ENCODE measurements at places on chromosomes 1 and 21. TPM values are rescaled to one million over a fixed set of nuclear protein-coding genes. Genes with fewer than 3 reads are reported as not detected.

Gene MMEL1
- total RNA-seq: not detected

DNA sequence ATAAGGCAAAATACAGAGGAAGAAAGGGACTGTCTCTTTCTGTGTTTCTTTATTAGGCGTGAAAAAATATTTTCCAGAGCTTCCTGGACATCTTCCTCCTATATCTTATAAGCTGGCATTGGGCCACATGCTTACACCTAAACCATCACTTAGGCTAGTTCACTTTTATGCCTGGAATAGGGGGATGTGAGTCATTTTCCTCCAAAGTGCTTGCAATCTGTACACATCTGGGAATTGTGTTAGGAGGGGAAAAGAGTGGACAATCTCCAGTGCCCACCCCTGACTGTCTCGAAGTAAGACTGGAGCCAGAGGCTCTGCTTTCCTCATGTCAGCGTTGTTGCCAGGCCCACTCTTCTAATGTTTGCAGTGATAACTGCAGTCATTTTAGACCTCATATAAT is 29.9 kb downstream of the GIPC2 start:
- no peak for DNase-seq

GRCh38 chr1:65209005-65209885 is 61.2 kb downstream of the AK4 start:
- DNase-seq: no peak

Gene NTNG1
- 2.6 TPM for total RNA-seq

GRCh38 chr1:8813991-8814390 is 3.4 kb downstream of the RERE start:
- no peak for DNase-seq

DNA sequence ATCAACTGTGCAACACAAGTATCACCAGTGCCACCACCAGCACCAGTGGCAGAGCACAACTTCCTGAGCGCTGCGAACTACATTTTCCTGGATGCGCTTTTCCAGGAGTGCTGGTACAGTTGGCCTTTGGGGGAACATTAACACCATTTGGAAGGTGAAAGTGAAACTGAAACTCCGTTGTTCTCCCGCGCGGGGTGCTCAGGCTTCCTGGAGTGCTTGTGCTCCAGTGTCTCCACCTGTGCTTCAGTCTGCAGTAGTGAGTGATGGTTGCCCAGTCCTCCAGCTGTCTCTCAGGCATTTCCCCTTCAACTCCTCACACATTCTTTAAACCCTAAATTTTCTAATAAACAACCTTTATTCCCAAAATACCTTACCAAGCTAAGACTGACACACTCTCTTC is 187.8 kb downstream of the LRRIQ3 start:
- DNase-seq: no peak

Gene MYOCOS
- total RNA-seq: not detected

DNA sequence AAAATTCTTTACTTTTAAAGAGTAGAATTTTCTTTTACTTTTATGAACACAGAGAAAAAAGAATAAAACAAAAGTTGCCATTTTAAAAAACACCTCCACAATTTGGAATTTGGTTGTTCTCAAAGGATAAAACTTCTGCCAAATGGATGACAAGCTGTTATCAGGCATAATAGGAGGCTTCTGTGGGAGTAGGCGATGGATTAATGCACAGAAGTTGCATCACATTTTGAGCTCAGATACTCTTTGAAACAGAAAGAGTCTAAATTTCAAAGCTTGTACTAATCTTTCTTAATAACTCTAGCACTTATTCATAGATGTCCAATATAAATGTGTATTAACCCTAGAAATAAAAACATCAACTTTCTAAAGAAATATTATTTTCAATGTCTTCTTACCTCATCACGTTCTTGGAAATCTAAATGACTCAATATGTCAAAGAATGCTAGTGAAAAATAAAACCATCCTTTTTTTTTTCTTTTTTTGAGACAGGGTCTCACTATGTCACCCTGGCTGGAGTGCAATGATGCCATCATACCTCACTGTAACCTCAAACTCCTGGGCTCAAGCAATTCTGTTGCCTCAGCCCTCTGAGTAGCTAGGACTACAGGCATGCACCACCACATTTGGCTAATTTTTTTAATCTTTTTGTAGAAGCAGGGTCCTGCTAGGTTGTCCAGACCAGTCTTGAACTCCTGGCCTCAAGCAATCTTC is 112.8 kb upstream of the USP25 start:
- no peak for DNase-seq

- DNase-seq: no peak
These were observed 45.8 kb upstream of the RCC2 start for GRCh38 chr1:17485281-17485680.

Gene BMP8B
- 0.63 TPM for total RNA-seq

Gene CR1L
- total RNA-seq: not detected

- no peak for DNase-seq
These were observed 147.0 kb downstream of the PLPP3 start for GRCh38 chr1:56432166-56432971.

- DNase-seq: no peak
These were observed 136.4 kb upstream of the DEPDC1 start for GRCh38 chr1:68633141-68633919.

GRCh38 chr1:21573971-21574465 is 64.8 kb downstream of the ALPL start:
- DNase-seq: peak; percentile 88

Gene SNIP1
- total RNA-seq: 4.4 TPM

GRCh38 chr1:22502202-22502601 is 50.6 kb downstream of the ZBTB40 start:
- DNase-seq: no peak

Gene CFHR1
- total RNA-seq: not detected

GRCh38 chr1:220556641-220557040 is 28.7 kb downstream of the MARK1 start:
- no peak for DNase-seq

DNA sequence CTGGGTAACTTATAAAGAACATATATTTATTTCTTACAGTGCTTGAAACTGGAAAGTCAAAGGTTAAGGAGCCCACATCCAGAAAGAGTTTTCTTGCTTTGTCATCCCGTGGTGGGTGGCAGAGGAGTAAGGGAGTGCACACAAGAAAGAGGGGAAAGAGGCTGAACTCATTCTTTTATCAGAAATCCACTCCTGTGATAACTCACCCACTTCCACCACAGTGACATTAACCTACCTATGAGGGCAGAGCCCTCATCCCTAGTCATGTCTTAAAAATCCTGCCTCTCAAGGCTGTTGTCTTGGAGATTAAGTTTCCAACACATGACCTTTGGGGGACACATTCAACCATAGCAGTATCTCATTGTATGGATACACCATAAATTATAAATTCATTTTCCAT is 32.5 kb upstream of the RGS4 start:
- DNase-seq: no peak

GRCh38 chr1:119008483-119009311 is 20.6 kb upstream of the TBX15 start:
- DNase-seq: peak; percentile 57

DNA sequence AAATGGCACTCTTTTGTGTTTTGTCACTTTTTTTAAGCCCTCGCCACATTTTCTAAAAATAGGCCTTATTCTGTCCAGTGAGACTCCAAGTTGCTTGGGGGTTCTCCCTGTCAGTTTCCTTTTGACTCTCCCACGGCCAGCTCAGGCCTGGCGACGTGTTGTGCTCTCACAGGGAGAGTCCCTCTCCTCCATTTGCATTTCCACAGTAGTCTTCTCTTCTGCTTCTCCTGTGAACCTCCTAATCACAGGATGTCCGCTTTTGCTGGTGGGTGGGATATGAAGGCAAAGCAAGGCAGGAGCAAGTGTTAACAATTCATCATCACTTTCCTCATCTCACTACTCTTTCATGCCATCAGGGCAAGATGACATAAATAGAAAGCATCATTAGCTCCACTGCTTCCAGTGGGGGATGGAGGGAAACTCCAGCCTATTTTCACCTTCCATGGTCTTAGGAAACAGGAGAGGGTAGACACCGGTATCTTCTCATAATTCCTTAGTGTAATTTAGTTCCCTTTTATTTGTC is 99.8 kb downstream of the INTS7 start:
- no peak for DNase-seq

DNA sequence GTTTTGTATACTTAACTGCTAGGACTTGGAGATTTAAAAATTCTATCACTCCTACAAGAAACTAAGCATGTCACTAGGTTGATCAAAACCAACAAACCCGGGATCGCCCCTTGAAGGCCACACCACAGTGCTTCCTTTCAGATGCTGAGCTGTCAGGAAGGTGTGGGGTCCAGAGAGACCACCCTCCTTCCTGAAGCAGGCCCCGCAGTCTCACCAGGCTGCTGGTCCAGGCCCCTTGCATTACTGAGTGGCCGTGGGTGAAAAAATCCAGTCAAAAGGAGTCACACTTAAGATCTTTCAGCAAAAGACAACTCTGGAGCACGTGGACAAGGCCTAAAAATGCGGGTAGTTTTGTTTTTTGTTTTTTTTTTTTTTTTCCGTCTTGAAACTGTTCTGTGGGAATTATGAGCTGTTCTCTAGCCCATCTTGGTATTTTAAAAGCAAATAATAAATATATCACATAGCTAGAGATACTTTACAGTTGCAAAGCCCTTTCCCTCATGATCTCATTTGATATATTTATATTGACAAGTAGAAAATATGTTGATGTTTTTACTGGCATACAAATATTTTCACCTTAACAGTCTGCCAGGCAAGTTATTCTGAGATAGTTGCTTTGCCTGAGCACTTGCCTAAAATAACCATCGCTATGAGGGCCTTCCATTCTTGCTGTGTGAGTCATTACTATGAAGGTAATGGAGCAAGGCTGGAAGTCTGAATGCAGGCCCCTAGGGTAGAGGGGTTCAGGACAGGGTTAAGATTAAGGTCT is 73.1 kb upstream of the EDEM3 start:
- no peak for DNase-seq

DNA sequence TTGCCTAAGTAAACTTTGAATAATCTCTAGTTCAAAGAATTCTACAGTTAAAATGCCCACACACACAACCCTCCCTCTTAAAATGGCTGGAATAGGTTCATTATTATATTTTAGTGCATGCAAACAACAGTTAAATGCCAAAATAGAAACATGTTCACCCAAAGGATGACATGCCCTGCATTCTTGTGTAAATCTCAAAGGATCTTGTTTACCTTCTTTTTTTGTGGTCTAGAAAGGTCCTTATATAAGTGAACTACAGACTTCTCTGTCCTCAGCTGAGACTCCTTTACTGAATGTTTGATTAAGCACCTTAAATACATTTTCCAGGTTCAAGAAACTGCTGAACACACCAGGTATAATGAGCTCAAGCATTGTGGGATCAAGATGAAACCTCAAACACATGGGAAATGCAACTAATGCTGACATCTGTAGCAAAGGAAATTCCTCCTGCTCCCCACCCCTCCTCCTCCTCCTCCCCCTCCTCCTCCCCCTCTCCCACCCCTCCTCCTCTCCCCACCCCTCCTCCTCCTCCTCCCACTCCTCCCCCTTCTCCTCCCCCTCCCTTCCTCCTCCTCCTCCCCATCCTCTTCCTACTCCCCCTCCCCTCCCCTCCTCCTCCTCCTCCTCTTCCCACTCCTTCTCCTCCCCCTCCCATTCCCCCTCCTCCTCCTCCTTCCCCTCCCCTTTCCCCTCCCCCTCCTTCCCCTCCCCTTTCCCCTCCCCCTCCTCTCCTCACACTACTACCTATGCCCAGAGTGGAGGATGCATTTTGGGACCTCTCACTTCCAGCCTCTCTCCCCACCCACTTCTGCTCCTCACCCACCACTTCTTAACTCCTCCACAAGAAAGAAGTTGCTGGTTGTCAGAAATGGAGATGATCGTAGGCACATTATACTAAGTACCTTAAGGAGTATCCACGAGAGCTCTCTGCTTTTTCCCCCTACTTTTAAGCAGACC is 233.9 kb downstream of the MRPL39 start:
- DNase-seq: no peak

DNA sequence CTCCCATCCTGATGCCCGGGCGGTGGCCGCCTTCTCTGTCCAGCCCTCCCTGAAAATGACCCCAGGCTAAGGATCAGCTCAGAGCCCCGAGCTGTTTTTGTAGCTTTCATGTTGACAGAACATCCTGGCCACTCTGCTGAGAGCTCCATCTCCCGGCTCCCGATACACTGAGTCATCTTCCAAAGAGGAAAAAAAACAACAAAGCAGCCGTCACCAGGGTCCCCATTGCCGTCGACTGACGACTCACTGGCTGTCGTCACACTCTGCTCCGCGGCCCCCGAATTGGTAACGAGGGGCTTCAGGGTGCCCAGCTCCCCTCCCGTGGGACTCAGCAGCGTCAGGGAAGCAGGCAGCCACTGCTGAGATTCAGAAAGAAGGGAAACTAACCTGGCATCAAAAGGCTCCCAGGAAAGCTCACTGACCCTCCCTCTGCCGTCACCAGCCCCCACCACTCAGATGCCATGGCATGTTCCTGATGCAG is 67.2 kb downstream of the CD46 start:
- peak; percentile 64 for DNase-seq

DNA sequence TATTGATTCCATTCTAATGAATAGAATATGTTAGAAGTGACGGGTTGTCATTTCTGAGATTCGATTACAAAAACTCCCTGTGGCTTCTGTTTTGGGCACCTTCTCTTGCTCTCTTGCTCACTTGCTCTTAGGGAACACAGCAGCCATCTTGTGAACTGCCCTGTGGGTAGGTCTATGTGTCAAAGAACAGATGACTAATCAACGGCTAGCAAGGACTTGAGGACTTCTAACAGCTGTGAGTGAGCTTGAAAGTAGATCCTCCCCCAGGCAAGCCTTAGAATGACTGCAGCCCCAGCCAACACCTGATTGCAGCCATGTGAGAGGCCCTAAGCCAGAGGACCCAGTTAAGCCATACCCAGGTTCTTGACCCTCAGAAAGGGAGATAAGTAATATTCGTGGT is 49.3 kb downstream of the AZIN2 start:
- no peak for DNase-seq

Gene HLX
- total RNA-seq: 6.2 TPM

DNA sequence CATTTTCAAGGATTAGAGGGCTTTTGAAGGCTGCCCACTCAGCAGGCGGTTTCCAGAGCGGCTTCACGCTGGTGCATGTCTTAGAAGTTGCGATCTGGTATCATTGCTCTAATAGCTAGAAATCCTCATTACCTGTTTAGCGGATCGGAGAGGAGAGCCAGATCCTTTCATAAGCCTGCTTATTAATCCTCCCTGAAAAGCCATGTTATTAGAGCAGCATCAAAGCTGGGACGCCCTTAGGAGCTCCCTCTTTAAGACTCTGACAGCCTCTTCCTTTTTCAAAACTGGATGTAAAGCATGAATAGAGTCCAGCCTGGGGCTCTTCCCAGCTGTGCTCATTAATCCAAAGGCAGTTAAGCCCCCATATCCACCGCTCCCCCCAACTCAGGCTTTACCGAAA is 13.9 kb upstream of the CTSE start:
- no peak for DNase-seq

DNA sequence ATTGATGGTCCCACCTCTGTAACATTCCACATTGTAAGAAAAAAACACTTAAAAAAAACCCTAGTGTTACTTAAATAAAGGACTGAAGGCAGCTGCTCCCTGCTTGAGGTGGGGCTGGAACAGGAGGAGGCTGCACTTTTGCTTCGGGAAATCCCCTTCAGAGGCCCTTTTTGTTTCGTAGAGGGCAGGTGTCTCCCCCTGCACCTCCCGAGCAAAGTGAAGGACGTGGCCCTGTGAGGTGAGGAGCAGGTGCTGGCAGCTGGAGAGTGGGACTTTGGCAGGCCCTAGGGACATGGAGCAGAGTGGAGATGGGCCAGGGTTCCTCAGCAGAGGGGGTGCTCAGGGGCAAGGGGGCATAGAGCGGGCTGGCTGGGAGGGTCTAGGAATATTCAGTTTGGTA is 33.4 kb upstream of the WNT4 start:
- DNase-seq: no peak
